Daoy (cell line): ENCODE measurements at places on chromosomes 7 and 10. TPM values are rescaled to one million over a fixed set of nuclear protein-coding genes. Genes with fewer than 3 reads are reported as not detected.

DNA sequence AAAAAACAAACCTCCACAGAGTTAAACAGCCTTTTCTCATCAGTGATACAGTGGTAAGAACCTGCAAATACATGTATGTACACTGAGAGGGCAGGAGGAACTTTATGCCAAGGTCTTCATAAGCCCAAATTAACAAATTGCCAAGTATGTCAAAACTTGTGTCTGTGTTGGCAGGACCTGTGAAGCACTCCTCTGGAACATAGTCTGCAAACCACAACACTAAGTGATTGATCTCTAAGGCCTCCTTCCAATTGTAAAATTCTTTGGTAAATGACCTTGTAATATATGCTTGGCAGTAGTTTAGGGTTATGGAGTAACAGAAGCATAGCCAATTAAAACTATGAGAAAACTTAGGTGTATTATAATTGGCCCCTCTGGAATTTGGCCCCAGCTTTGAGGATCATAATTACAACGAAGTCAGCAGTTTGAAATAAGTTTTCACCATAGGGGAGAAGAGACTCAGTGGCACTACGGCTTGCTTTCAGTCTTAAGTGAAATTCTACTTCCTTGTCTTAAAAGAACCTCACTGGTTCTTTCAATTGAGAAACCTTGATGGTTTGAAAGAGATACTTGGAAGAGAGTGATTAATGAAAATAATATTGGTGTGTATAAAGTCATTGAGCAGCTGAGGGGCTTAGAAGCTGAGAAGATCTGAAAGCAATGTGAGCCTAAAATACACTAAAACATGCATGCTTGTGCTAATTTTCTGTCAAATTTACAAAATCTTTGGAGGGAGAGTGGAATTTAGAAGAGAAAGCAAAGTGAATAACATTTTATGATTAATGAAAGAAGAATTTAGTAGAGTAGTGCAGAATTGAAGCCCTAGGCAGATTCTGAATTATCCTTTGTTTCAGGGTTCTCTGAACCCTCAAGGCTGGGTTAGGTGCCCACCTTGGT lies 57.6 kb downstream of the CNNM2 start:
- no peak for DNase-seq

- peak; percentile 81 for DNase-seq
These were observed 50.9 kb downstream of the TFAM start for GRCh38 chr10:58436071-58436470.

Gene ATOH7
- total RNA-seq, result not detected in 2 replicates

Gene BMI1
- total RNA-seq, result 83.7 and 96.8 TPM in 2 replicates

Gene PRSS1
- not detected in 2 replicates for total RNA-seq
